ENCODE measurements at places on chromosomes 7 and 10.

GRCh38 chr7:105775580-105775979 is 100.8 kb downstream of the ATXN7L1 start:
- no peak for DNase-seq

GRCh38 chr10:130795819-130796218 is 515.7 kb downstream of the TCERG1L start:
- DNase-seq, result no peak

GRCh38 chr10:100519311-100520051 is at the start of gene SEC31B:
Gene SEC31B (minus strand): TSS chr10:100519861. CDS start chr10:100516952, 2,909 bp downstream.
- no peak for DNase-seq

GRCh38 chr7:3895341-3896116 is 594.5 kb downstream of the SDK1 start:
- no peak for DNase-seq

- no peak for DNase-seq
Observed at GRCh38 chr7:101134399-101134980, 7.6 kb downstream of the SERPINE1 start.

GRCh38 chr7:17152721-17153120 is 145.7 kb upstream of the AHR start:
- DNase-seq, result no peak

- no peak for DNase-seq
Observed at GRCh38 chr7:33087858-33088257, 21.3 kb downstream of the RP9 start.

DNA sequence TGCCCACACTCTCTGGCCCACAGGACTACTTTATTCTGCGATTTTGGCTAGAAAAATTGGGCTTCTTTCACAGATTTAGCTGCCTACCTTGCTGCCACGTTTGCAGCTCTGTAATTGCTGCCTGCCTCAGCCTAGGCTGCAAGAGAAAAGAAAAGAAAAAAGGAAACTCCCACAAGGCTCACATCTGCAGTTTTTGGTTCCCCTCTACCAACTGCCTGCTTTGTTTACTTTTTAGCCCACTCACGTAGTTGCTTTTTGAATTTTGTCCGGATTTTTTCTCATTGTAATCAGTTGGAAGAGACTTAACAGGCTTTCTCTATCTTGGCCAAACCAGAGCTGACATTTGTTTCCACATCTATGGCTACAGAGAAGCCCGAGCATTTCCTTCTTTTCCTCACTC is 24.3 kb downstream of the SUN3 start:
- no peak for DNase-seq

DNA sequence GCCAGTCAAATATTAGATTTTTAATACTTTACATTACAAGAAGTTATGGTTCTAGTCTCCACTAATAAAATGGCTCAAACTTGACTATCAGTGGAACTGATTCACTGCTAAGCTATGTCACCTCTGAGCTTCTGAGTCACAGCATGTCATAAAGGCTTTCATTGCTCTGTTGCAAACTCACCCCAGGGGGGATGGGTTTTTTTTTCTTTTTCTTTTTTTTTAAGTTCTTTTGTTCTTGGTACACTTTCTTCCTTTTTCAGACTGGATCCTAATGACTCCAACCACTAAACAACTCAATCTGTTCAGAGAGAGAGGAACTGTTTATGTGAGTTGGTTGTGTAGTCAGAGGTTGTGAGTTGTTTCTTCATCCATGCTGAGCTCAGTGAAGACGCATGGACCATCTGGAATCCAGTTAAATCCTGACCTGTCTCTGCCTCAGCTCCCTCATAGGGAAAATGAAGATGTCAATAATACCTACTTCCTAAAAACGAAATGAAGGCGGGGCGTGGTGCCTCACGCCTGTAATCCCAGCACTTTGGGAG is 11.0 kb downstream of the MYOF start:
- DNase-seq, result no peak

GRCh38 chr10:58291538-58292174 is 22.7 kb downstream of the CISD1 start:
- peak; percentile 14 for DNase-seq

GRCh38 chr10:118687472-118687871 is 67.3 kb downstream of the CACUL1 start:
- DNase-seq, result no peak

- DNase-seq, result no peak
Observed at GRCh38 chr7:1975581-1975980, 257.2 kb downstream of the MAD1L1 start.

- DNase-seq, result no peak
Observed at GRCh38 chr10:29725133-29725720, 90.5 kb upstream of the SVIL start.

DNA sequence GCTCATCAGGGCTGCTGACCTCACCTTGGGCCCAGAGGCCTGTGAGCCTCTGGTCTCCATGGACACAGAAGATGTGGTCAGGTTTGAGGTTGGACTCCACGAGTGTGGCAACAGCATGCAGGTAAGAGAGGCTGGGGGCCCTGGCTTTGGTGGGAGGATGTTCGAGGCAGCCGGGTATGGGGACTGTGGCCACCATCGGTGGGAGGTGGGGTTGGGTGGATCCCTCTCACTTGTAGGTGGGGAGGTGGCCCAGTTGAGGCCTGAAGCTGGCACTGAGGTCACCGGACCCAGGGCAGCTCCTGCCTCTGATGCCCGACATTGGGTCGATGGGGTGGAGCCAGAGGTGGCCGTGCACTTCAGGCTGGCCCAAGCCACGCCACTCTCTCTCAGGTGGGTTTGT is 406 bp downstream of the ZP3 start:
- DNase-seq, result no peak

DNA sequence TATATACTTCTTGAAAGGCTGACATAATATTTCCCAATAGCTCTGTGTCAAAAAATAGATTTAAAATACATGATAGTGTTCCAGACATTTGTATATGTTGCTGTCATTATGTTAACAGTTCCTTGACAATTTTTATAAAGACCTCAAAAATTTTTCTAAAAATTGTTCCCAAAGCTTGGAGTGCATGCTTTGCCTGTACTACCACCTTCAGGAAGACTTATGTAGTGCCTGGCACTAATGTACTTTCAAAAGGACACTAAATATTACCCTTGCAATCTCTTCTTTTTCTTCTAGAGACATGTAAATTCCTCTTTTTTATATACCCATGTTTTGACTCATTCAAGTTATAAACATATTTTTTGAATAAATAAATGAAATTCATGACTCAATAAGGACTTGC is 48.0 kb upstream of the SP8 start:
- no peak for DNase-seq
